MM.1S (cell line): ENCODE measurements at places on chromosomes 3 and 15.
A peak's percentile ranks its signal among the peaks of the same experiment; 100 is the strongest.

DNA sequence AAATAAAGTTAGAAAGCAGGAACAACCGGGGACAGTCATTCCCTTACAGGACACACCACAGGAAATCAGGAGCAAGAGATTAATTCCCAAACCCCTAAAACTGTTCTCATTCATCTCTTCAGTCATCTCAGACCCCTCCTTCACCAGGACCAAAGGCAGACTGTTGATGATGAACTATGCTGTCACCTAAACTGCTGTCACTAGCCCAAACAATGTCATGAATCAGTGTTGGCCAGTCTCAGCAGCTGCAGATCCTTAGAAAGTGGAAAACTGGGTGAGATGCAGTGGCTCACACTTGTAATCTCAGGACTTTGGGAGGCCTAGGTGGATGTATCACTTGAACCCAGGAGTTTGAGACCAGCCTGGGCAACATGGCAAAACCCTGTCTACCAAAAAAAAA is 909.6 kb downstream of the ROBO1 start:
- no peak for DNase-seq

DNA sequence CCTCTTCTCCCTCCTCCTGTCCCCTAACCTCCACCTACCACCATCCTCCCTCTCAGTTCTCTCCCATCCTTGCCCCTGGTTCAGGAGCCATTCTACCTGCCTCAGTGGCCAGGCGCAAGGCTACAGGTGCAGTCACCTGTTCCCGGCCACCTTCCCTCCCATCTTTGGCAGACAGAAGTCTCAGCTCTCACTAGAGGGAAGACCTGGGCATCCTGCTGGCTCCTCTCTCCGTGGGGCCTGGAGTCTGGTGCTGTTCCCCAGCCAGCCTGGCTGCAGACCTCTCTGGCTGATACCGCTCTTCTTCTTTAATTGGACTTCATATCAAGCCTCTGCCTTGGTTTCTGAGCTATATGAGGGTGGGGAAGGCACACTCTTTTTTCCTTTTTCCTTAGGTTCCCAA is 53.0 kb upstream of the SLC6A1 start:
- DNase-seq: no peak

DNA sequence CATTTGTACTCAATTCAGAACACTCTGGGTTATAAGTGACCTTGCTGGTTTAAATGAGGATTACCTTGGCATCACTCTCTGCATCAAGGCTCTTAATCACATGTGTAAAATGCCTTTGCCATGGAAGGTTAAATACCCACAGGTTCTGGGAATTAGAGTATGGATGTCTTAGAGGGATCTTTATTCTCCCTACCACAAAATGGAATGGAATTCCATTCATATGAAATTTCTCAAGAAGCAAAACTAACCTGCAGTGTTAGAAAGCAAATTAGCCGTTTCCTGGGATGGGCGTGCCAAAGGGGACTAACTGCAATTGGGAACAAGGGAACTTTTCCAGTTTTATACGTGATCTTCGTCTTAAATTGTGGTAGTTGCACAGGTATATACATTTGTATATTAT is 39.8 kb downstream of the TBL1XR1 start:
- DNase-seq: no peak

DNA sequence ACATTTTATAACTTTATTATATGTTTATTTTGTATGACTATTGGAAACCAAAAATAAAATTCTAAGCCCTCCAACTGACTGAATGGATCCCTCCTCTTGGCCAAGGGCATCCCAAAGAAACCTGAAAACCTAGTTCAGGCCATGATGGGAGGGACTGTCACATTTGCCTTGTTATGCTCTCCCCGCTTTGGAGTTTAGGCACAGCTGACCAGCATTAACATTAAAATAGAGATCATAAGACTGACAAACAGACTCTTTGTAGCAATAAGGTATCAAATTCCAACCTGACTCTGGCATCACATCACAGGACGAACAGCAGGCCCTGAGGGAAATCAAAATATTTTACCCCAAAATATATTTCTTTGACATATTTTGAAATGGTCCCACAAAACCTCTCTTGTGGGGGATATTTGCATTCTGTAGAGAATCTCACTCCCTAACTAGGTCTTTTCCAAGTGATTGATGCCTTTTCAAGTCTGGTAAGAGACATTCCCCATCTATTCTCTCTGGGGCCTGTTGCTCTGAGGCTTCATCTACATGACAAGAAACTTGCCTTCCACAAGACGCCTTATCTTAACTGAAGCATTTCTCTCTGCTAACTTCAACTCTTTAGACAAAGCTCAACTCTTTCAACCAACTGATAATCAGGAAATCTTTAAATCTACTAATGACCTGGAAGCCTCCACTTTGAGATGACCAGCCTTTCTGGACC is 81.8 kb upstream of the PRR23E start:
- DNase-seq: no peak

GRCh38 chr3:24100696-24101402 is 155.8 kb downstream of the NR1D2 start:
- no peak for DNase-seq

- DNase-seq: no peak
These were observed 133.4 kb upstream of the UBE3A start for GRCh38 chr15:25572191-25572590.

GRCh38 chr3:193710286-193711165 is 117.5 kb downstream of the OPA1 start:
- no peak for DNase-seq

- no peak for DNase-seq
These were observed 476.1 kb downstream of the SHQ1 start for GRCh38 chr3:72372161-72372560.

DNA sequence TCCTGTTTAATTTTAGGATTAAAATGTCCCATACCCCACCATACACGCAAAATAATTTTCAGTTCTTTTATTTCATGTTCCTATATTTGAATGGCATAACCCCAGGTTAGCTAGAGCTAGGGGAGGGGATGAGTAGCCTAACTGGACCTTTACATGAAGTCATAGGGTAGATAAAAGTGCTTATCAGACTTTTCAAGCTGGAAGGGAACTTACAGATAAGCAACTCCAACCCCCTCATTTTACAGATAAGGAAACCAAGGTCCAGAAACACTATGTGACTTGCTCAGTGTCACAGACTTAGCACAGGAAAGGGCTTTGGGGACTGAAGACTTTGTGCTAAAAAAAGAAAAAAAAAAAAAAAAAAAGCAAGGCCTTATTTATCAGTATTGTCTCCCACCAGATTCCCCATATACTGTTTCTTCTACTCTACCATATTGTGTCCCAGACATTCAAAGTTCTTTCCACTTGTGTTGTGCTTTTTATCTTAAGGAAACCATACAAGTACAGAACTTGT is 10.6 kb upstream of the TNIK start:
- DNase-seq: no peak

- no peak for DNase-seq
These were observed 77.6 kb downstream of the CHCHD4 start for GRCh38 chr3:14047027-14047426.

GRCh38 chr15:66578286-66578875 is 12.6 kb upstream of the LCTL start:
- DNase-seq: no peak

DNA sequence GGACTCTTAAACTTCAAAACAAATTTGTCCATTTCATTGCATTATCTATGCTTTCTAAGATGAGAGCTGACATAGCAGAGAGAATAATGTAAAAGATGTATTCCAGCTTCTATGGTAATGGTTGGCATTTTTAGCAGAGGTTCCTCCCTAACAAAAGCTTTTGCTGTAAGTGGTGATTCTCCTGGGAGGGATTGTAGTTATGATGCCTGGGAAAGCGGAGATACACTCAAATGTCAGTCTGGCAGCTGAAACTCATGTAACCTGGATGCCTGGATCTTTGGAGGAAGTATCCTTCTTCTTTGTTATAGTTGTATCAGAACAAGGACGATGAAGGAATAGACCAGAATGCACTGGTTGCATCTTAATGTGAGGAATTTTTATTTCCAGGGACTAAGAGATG is 7.5 kb downstream of the CHL1 start:
- no peak for DNase-seq

DNA sequence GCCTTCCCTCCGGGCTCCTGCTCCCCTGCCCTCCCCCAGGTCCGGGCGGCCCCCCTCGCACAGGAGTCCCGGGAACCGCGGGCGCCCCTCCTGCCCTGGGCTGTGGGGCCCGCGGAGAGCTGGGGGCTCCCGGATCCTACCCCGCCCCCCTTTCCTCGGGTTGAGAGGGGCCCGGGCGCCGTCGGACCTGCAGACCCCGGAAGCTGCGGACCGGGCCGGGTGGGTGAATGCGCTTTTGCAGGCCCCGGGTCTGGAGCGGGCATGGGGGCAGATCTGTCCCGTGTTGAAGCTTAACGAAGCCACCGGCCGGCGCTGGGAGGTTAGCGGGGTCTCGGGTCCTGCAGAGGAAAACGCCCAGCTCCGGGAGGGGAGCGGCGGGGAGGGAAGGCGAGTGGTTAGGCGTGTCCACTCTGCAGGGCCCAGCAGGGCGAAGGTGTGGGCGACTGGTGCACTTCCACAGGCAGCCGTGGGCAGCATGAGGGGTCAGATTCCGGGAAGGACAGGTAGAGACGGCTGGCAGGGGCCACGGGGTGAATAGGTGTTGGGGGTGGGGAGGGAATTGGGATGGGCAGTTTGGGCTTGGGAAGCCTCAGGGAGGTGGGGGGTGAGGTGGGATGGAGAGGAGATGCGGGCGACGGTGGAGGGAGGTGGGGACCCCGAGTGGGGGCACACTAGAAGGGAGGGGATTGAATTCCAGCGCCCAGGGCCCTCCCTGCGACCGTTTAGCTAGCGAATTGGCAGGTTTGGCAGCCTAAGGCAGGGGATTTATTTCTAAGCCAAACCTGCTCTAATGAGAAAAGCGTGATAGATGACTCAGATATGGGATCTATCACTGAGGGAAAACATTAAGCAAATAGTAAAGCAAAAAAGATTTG is 635 bp downstream of the CD276 start:
- no peak for DNase-seq

- no peak for DNase-seq
These were observed 2.4 kb downstream of the PLXNA1 start for GRCh38 chr3:126985132-126985985.

- DNase-seq: no peak
These were observed 138.6 kb downstream of the FBLN2 start for GRCh38 chr3:13687517-13687943.

- DNase-seq: no peak
These were observed 52.6 kb downstream of the HMG20A start for GRCh38 chr15:77473328-77473727.

GRCh38 chr3:133895208-133896001 is at the start of gene RAB6B:
Gene RAB6B (minus strand): TSS chr3:133895882. CDS start chr3:133895466, 416 bp downstream.
- peak; percentile 20 for DNase-seq

- no peak for DNase-seq
These were observed 720.9 kb upstream of the SEMA6D start for GRCh38 chr15:46996359-46996758.

DNA sequence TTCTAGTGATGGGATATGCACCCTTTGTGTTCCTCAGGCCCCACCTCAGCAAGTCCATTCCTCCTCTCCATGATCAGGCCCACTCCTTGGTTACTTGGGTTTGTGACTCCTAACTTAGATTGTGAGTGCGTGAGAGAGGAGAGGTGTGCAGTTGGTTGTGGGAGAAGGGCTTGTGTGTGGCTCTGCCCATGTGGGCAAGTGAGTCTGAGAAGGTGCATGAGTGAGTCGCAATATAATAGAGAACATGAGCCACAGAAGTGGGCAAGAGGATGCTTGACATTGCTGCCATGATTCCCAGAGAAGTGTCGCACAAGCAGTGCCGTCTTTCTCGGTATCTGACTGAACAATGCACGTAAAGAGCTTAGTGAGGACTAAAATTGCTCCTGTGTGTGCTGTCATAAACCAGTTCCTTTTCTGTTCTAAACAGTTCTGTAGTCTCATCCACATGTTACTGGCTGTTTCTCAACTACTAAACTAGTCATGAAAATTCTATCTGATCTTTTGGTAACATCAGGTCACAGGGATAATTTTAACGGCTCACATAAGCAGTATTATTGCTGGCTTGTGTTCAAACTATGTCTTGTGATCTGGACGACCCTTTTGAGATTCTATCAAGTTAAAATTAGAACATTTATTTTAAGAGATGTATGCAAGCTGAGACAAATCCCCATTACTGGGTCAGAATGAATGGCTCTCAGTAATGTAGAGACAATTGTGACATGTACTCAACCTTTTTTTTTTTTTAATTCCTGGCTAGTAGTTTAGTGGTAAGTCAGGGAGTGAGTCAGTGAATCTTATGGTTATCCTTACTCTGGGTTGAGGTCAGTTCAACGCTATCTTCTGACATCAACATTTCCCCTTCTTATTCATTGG is 25.6 kb downstream of the GYG1 start:
- DNase-seq: no peak

DNA sequence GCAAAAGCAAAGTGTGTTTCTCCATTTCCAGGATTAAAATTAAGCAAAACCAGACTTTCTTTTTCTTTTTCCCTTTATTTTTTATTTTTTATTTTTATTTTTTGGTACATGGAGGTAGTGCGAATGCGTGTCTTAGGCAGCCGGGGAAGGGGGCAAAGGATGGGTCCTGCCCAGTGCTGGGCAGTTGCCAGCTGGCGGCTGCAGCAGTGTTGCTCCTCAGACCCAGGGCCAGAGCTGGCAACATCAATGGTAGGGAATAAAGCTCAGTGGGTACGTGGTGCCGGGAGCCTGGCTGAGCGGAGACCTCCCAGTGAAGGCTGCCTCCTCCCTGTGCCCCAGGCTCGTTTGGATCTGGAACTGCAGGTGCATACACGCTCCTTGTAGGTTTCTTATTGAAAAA is 46.3 kb downstream of the POLR2M start:
- no peak for DNase-seq

- no peak for DNase-seq
These were observed 314.7 kb downstream of the RORA start for GRCh38 chr15:60914360-60914759.

DNA sequence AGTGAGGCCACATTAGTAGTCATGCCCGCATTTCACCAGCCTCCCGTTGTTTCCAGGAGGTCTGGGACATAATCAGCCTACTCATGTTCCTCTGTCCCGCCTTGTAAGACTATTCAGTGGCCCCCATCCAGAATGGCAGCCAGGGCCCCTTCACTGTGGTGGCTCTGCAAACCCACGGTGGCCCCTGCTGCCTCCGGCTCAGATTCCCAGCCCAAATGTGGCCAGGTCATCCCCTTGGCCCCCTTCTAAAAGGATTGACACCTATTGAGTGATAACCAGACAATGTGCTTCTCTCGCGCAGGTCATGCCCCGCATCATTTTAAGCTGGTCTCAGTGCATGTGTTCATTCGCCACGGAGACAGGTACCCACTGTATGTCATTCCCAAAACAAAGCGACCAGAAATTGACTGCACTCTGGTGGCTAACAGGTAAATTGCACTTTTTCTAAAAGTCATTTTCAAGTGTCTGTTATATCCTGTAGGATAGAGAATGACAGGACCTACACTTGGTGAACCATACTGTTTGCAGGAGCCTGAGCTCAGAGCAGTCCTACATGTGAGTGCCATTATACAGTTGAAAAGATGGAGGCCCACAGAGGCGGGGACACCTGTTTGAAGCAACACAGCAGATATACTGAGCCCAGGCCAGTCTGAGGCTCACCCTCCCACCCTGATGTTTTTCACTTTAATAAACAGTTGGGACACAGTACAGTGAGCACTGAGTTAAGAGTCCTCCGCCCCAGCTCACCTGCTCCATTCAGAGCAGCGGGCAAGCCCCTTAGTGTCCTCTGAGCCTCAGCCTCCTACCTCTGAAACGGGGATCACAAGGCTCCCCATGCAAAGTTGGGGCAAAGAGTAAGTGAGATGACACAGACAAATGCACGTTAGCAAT is 47.7 kb downstream of the PXYLP1 start:
- peak; percentile 24 for DNase-seq

- no peak for DNase-seq
These were observed 99.2 kb upstream of the RGMA start for GRCh38 chr15:93188236-93188635.

GRCh38 chr3:79491029-79491641 is 276.7 kb downstream of the ROBO1 start:
- no peak for DNase-seq
